ENCODE measurements at places on chromosomes 13 and 19.
A peak's percentile ranks its signal among the peaks of the same experiment; 100 is the strongest.

GRCh38 chr19:30174791-30175190 is 197.4 kb upstream of the ZNF536 start:
- no peak for DNase-seq

DNA sequence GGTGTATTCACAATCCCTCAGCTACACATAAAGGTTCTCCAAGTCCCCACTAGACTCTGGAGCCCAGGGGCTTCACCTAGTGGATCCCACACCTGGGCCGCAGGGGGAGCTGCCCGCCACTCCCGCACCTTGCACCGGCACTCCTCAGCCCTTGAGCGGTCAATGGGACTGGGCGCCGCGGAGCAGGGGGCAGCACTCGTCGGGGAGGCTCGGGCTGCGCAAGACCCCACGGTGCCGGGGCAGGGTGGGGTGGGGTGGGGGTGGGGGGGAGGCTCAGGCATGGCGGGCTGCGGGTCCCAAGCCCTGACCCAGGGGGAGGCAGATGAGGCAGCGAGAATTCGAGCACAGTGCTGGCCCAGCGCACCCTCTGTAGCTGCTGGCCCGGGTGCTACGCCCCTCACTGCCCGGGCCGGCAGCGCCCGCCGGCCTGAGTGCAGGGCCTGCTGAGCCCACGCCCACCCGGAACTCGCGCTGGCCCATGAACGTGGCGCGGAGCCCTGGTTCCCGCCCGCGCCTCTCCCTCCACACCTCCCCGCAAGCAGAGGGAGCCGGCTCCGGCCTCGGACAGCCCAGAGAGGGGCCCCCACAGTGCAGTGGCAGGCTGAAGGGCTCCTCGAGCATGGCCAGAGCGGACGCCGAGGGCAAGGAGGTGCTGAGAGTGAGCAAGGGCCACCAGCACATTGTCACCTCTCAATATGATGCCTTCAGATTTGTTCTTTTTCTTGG is 121.7 kb downstream of the UGGT2 start:
- DNase-seq: no peak

- no peak for DNase-seq
Observed at GRCh38 chr13:74784959-74785358, 650.8 kb upstream of the KLF12 start.

GRCh38 chr13:49610176-49610575 is 18.1 kb upstream of the ARL11 start:
- no peak for DNase-seq

GRCh38 chr19:45249261-45250033 is 1.6 kb upstream of the MARK4 start:
- no peak for DNase-seq

GRCh38 chr19:49441960-49442350 is 628 bp upstream of the SLC17A7 start:
- no peak for DNase-seq

DNA sequence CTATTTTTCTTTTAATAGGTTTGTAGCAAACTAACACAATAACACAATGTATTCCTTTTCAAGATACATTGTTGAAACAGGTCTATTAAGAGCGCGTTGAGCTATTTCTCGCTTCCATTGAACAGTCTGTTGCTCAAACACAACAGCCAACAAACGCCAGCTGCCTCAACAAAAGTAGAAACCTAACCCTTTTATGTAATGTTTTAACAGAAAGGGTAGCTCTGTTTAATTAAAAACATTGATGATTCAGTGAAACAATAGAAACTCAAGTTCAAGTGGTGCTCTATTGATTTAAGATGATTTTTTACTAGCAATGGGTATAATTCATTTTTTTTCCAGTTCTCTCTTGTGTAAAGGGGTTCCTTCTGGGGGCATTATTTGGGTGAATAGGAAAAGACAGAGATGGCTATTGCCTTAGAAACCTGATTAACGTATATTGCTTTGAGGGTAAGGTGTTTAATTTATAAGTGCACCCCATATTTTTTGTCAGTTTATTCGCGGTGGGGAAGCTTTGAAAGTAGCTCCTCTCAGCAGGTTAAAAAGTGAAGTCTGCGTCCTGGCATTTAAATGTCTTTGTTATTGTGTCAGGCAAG is 14.9 kb downstream of the ZIC2 start:
- no peak for DNase-seq

DNA sequence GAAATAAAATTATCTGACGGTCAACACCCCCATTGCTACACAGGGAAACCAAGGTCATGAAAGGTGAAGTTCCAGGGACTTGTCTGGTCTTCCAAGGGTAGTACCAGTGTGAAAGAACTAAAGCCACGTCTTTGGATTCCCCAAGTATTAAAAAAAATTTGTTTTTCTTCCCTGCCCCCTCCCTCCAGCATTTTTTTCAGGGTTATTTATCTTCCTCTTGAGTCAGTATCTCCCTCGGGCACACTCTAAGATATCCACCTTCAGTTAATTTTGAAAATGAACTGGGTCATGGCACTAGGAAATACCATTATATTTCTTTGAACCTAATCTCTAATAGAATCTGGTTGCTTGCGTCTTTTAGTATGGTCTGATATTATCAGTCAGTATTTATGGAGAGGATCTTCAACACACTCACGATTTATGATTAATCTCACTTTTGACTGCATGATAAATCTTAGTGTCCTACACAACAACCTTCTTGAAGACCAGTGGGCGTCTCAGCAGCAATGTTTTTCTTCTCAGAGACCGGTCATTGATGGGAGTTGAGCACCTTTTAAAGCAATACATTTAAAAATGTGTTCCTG is 9.1 kb downstream of the ATP8A2 start:
- no peak for DNase-seq

DNA sequence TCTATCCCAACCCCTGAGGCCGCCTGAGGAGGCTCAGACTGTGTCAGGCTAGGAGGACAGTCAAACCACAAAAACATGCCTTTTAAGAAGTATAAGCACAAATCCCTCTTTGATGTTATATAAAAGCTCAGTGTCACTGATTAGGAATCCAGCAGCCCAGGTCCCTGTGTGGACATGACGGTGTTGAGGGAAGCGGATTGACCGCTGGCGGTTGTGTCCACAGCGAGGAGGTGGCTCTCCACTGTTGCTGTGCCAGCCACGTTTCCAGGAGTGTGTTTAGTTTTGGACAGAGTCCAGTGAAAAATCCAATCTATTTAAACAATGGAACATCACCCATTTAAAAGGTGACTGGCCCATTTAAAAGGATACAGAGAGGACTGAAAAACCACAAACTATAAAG is 7.5 kb upstream of the GJA3 start:
- DNase-seq: no peak

- peak; percentile 28 for DNase-seq
Observed at GRCh38 chr13:114203536-114203935, 24.5 kb downstream of the CFAP97D2 start.

DNA sequence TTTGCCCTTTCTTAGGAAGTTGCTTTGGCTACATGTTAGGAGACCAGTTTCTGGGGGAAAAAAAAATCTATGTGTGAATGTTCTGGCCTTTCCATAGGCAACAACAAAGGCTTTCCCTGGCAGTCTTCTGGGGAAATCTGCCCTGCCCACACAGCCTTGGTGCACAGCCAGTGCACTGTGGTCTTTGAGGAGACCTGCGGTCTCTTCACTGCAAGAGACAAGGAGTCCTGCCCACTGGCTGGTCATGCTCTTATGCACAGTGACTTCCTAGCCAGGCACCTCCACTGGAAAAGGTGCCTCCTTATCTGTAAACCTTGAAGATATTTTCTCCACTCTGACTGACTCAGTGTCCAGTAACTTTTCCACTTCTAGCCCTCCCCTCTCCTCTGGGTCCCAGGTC is 155.1 kb downstream of the SUCLA2 start:
- DNase-seq: no peak

DNA sequence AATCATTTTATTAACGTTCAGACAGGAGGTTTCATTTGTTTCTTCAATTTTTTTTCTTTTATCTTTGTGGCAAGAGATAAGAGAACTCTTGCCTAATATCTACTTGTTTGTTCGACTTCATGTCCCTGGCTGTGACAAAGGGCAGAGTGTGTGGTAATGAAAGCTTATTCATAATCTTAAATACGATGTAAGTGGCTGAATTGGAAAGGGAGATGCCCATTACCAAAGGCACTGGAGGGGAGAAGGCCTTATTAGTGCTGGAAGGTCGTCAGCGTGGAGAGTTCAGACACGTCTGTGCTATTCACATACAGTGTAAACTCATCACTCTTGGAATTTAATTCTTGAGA is 54.0 kb downstream of the RFC3 start:
- DNase-seq: no peak

DNA sequence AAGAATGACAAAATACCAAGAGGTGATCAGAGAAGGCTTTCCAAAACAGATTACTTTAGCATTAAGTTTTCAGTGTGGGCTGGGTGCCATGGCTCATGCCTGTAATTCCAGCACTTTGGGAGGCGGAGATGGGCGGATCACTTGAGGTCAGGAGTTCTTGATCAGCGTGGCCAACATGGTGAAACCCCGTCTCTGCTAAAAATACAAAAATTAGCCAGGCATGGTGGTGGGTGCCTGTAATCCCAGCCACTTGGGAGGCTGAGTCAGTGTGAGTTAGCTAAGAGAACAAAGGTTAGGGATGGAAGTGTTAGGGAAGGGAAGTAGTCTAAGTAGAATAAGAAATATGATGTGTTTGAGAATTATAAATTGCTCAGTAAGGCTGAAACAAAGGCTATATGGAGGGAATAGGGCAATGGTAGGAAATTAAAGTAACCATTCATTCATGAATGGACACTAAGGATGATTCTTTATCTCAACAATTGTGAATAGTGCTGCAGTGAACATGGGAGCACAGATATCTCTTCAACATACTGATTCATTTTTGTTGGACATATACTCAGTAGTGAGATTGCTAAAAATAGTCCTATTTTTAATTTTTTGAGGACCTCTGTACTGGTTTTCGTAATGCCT is 3.9 kb upstream of the RCBTB2 start:
- DNase-seq: no peak

- no peak for DNase-seq
Observed at GRCh38 chr13:98144027-98144741, 1.3 kb downstream of the FARP1 start.

DNA sequence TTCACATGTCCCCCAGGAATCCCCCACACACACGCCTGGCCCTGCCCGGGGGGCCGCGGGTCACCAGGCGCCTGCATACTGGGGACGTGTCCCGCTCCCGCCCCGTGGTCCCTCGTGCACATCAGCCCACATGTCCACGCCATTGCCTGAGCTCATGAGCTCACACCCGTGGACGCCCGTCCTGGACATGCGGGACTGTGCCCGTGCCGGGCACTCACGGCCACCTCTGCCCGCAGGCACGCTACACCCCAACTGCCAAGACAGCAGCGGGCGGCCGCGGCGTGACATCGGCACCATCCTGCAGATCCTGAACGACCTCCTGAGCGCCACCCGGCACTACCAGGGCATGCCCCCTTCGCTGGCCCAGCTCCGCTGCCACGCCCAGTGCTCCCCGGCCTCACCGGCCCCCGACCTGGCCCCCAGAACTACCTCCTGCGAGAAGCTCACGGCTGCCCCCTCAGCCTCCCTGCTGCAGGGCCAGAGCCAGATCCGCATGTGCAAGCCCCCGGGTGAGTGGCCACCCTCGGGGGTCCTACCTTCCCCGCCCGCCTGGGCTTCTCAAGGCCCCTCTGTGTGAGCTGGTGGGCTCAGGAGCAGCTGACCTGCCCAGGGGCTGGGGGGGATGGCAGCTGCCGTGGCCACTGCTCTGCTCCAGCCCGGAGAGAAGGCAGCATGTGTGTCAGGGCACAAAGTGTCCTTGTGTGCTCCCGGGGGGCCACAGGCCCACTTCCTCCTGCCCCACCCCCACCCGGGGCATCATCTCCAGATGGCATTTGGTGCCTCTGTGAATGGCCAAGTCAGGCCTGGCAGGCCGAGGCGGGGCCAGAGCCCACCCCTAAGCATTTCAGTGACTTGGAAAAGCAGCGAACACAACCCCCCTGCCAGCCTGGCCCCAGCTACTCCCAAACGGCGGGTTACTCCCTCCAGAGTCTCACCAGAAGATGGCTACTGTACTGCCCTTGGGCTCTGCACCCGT is 7.1 kb downstream of the MIDN start:
- no peak for DNase-seq

- no peak for DNase-seq
Observed at GRCh38 chr13:89239361-89240127, 1568.4 kb downstream of the SLITRK5 start.
